ENCODE measurements at places on chromosomes 2 and 18.

GRCh38 chr2:64344999-64345576 lies 108.9 kb upstream of the LGALSL start:
- DNase-seq, result no peak

DNA sequence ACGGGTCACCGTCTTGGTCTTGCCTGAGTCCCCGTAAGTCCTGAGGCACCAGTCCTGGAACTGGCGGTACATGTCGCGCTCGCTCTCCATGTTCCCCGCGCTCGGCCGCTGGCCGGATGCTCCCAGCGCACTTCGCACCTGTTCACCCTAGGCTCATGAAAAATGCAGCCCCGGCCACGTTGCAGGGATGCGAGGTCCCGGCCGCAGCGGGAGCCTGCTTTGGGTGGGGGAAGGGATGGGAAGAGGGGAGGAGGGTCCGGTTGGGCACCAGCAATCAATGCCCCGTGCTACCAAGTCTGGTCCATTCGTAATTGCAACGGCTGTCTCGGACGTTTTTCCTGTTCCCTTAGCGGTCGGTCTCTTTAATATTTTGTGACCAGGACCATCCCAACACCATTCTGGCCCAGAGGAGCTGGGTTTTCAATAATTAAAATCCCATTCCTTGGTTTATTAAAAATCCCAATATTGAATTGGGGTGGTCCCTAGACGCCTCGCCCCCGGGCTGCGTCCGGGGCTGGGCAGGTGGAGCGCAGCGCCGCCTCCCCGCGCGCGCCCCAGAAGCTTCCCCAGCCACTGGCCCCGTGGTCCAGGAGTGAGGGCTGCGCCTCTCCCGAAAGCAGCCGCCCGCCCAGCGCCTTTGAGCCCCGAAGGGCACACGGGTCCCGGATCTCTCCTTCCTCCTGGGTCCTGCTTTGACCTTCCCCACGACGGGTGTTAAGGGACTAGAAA lies 1.4 kb downstream of the NOL4 start:
- no peak for DNase-seq

DNA sequence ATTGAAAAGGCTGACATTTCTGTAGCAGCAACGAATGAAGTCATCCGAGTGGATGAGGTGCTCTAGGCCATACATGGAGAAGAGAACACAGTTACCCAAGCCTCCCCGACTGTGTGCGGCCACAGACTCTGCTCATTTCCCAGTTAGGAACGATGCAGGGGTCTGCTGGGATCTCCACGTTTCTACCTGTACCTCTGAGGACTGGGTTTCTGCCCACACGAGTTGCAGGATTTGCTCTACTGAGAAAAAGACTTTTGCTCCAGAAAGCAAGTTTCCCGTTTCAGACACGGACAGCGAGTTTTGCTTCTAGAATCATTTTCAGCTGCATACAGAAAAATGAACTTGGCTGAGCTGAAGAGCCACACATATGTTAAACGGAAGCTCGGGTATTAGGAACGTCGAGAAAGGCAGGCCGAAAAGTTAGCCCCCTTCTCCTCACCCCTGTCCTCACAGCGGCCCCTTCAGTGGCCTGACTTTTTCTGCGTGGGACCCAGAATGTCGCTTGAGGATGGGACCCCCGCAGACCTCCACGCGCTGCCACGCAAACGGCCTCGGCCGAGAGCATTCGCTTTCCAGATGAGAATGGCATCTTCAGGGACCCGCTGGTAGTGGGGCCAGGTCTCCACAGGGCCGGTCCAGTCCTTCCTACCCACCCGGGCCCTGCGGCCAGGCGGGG lies 582 bp upstream of the RAB31 start:
- DNase-seq, result no peak

DNA sequence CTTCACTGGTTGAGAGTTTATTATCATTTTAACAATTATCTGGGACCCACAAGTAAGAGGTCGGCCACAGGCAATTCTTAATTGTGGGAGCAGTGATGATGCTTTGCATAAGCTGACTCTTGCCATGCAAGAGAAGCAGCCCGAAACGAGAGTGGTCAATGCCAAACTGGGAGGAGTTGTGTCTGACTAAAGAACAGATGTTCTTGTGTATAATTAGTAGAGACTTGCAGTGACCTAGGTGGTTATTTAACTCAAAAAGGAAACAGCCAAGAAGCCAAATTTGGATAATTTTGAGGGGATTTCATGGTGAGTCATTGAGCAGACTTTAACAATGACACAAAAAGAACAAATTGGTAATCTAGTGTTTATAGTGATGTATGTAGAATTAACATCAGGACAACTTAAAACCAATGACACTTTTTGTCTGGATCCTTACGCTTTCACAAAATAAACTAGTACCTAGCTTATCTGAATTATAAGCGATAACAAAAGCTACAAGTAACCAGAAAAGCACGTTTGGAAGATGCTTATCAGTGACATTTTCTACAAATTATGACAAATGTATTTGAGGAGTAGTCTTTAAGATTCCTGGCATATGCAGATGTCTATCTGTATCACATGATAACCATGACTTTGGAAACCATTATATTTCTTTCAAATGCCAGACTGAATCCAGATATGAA lies 184.7 kb upstream of the DLGAP1 start:
- DNase-seq, result peak; percentile 93

GRCh38 chr2:230660294-230661060 lies 52.2 kb upstream of the CAB39 start:
- DNase-seq, result peak; percentile 39

DNA sequence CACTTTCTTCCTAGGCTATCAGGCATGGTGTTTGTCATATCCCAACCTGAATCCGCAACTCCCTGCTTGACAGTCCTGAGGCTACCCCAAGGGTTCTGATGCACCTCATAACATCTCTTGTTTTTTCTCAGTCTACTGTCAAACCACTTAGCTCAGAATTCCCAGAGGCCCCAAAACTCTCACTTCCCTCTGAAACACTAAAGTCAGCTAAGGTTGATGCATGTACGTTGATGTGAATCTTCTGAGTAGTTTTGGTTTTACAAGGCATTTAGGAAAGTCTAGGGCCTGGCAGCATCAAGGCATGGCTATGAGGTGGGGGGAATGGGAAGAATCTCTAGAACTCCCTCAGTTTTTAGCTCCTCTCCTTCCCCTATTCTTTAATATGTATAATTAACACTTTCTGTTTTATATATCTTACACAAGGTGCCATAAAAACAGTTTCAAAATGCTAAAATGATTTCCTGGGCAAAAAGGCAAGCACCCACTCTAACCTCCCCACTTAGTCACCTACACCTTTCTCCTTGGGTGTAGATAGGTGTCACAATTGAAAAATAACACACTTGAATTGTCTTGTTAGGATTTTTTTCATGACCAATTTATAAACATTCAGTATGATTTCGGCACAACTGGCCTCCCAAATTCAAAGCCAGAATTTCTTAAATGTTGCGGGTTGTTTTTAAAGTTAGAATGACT lies 71.4 kb upstream of the TANK start:
- DNase-seq, result peak; percentile 37

- DNase-seq, result no peak
Measured at GRCh38 chr18:10128921-10129501, 215.2 kb downstream of the VAPA start.

GRCh38 chr2:98445683-98446581 lies 1.3 kb downstream of the INPP4A start:
- DNase-seq, result peak; percentile 18

GRCh38 chr2:52886556-52886955 lies 881.0 kb upstream of the CHAC2 start:
- no peak for DNase-seq

DNA sequence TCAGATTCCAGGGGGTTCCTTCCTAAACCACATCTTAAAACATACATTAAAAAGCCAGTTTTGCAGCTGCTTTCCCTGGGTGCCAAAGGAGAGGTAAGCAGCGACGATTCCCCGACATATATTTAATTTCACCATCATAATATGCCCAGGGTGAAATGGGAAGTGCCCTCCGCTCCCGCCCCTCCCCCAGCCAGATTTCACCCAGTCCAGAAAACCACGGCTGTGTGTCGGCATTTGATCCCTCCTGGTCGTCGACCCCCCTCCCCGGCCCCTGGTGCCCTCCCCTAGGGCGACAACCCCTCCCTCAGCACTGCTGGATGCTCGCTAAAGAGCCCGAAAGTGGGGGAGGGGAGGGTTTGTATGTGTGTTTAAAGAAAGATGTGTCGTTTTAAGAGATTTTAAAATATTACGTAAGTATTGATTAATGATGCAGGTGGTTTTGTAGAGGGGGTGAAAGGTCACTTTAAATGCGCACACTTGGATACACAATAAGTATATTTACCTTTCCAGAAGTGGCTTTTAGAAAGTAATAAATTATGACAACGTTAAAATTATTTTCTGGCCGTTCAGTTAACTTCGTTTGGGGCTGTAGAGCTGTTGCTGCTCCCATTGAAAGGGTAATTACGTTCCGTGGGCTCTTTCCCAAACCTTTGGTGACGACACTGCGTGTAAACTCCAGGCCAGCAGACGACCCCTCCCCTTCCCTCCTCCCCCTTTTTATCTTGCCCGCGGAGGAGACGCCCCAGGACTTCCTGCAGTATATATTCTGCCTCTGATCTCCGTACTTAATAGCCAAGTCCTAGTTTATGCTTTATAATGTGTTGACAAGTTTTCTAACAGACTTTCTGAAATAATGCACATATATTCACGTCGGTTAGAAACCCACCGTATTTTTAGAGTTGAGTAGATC lies 3.4 kb upstream of the BCL11A start:
- DNase-seq, result peak; percentile 41

- DNase-seq, result no peak
Measured at GRCh38 chr2:150480971-150481830, 6.3 kb downstream of the RND3 start.

DNA sequence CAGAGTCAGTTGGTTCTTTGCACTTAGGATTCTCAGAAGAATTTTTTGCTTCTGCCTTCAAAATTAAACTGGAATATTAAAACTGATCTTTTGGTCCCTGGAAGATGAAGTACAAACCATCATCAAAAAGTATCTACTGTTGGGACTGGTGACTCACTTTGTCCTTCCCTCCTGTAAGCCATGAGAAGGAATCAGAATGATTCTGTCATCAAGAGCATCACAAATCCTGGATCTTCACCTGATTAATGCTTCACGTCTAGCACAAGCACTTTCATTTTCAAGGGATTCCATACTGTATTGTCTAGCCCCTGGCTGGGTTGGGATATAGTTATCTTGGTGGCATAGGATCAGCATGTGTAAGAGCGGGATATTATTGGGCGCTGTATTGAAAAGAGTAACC lies 69.3 kb upstream of the CYP1B1 start:
- DNase-seq, result no peak

- no peak for DNase-seq
Measured at GRCh38 chr18:41660654-41661053, 294.4 kb upstream of the PIK3C3 start.

GRCh38 chr2:138432971-138433370 lies 68.6 kb upstream of the SPOPL start:
- DNase-seq, result no peak

DNA sequence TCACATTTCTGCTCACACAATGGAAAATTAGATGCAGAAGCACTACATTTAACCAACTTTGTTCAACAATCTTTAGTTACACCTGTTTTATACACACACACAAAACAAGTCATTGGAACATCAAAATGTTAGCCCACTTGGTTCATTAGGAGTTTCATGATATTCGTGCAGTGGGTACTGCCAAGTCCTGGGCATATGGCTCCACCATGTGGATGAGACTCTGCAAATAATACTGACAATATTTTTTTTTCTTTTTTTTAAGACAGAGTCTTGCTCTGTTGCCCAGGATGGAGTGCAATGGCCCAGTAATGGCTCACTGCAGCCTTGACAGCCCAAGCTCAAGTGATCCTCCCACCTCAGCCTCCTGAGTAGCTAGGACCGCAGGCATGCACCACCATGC lies 34.5 kb upstream of the GRB14 start:
- DNase-seq, result no peak

- no peak for DNase-seq
Measured at GRCh38 chr2:55296393-55296792, 27.4 kb upstream of the MTIF2 start.

- no peak for DNase-seq
Measured at GRCh38 chr2:129276978-129277584, 702.4 kb upstream of the RAB6C start.

GRCh38 chr2:208350610-208351009 lies 56.0 kb upstream of the PTH2R start:
- DNase-seq, result no peak

GRCh38 chr18:34857320-34857719 lies 147.2 kb downstream of the DTNA start:
- no peak for DNase-seq

DNA sequence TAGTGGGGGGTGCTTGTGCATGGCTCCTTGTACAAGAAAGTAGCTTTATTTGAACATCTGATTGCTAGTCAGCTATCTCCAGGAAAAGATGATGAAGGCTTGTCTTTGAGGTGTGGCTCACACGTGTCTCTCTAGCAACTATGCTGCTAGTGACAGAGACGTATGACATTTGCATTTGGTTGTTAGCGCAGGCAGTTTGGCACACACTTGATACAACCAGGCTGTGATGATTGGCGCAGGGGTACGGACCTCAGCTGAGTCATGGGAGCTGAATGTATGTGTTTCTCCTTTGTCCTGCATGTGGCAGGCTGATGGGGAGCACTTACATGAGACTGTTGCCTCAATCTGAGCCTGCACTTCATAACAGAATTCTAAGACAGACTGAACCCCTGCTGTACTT lies 29.6 kb downstream of the PTCD3 start:
- DNase-seq, result no peak

DNA sequence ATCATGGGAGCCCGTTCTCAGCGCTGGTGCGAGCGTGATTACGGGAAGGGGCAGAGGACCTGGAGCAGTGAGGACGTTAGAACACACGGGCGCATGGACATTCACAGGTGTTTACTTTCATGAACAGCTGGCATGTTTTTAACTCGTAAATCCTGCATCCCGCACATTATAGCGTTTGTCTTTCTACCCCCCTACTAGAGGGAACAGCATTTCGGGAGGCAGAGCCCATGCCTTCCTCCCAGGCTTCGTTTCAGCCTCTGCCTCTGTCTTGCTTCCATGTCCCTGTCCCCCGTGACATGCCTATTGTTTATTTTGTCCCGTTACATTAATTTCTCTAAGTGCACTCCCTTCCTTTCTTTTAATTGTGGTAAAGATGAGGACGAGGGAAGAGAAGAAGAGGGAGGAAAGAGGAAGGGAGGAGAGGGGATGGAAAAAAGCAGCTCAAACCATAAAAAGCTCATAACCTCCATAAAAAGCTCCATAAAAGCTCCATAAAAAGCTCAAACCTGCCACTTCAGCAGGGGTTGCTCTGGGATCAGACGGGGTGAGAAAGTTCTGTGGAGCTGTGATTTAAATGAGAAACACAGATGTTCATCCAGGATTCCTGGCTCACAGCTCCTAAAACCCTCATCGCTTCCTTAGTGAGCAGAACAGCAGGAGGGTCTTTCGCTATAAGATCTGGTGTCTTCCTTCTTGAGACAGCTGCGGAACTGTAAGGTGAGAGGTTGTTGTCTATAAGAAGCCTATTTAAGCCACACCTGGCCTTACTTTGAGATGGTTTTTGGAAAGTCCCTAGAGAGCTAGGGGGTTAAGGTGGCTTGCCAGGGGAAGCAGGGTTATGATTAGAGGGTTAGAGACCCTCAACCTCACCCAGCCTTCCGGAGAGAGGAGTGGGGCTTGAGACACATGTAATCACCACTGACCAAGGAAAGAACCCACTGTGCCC lies 66.6 kb upstream of the SNTG2 start:
- no peak for DNase-seq

Measured in OCI-LY7 (cell line).